ENCODE measurements at places on chromosomes 4 and X. TPM values are rescaled to one million over a fixed set of nuclear protein-coding genes. Genes with fewer than 3 reads are reported as not detected.

The MAGEE1 gene
- 3.9 TPM for total RNA-seq

DNA sequence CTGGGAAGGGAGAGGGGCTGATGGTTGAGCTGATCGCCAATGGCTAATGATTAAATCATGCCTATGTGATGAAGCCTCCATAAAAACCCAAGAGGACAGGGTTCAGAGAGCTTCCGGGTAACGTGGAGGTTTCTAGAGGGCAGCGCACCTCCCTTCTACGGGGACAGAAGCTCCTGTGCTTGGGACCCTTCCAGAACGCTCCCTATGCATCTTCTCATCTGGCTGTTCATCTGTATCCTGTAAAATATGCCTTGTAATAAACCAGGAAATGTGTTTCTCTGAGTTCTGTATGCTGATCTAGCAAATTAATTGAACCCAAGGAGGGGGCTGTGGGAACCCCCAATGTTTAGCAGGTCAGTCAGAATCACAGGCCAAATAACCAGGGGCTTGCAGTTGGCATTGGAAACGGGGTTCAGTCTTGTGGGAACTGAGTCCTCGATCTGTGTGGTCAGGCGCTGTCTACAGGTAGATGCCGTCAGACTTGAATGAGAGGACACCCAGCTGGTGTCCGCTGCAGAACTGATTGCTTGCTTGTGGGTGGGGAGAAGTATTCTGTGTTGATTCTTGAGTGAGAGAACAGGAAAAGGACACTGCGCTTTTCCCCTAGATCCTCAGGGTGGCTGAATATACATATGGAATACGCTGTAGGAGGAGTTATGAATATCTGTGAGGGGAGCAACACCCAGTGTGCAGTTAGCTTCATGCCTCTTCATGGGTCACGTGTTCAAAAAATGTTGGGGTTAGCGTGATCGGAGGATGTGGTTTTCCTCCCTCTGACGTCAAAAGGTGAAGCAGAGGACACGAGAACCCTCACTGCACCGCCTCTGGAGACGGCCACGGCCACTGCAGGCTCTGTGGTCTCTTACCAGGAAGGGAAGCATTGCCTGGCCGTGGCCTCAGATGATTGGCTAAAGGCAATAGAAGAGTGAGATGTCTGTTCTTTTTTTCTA lies 29.2 kb downstream of the HTT-AS start:
- DNase-seq: peak; percentile 51

DNA sequence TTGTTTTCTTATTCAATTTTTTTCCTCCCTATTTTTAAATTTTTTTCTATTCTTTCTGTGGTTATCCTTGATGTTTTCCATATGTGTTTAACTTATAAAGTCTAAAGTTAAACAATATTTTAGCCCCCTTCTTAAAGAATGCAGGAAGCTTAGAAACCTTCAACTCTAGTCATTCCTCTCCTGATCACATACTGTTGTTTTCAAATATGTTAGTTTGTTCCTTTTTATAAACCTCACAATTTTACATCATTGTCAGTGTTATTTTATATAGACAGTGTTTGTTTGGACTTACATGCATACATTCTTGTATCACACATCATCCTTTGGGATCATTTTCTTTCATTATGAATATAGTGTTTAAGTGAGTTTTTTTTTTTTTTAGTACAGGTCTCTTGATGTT lies 31.6 kb downstream of the KANTR start:
- no peak for DNase-seq

DNA sequence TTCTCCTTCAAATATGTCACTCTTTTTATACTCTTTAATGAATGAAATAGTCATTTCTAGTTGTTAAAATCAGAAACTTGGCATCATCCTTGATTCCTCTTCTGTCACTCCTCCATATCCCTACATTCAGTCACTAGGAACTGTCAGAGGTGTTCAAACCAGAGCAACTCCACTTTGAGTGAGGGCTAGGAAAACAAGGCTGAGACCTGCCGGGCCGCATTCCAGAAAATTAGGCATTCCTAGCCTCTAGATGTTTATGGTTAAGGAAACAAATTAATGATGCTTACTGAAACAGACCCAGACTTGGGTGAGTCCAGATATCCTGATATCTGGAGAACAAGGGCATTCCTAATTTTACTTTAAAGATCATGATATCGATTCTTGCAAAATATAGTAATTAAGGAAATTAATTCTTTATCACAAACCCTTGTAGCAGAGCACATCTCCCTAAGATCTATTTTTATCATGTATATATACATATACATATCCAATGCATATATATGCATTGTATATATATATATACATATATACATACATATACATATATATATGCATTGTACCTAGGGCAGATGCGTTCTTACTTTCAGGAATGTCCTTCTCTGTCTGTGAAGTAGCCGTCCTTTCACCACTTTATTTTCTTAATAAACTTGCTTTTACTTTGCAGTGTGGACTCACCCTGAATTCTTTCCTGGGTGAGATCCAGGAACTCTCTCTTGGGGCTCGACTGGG lies 98.4 kb upstream of the GC start:
- DNase-seq: no peak

GRCh38 chr4:163606896-163607691 lies 112.6 kb downstream of the TMA16 start:
- DNase-seq: peak; percentile 13

DNA sequence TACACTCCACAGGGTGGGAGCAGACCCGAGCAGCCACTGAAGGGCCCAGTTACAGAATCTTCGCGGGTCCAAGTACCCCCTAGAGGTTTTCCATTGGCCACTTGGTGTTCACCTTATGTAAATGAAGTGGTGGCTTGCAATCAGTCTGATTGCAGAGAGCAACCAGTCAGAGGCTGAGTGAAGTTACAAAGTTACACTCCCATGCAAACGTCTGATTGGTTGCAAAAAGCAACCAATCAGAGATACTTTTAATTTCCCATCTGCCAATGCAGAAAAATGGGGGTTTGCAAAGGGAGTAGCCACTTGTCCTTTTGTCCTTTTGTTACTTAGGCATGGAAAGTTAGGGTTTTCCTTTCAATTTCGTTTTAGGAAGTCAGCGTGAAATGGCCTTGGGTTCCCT lies 27.0 kb upstream of the NKAP start:
- no peak for DNase-seq

The PABPC1L2A gene
- total RNA-seq: 0.38 TPM

The FAM184B gene
- 0.54 TPM for total RNA-seq

GRCh38 chr4:5793514-5793913 lies 82.5 kb downstream of the EVC start:
- no peak for DNase-seq

GRCh38 chr4:8782135-8782534 lies 89.5 kb downstream of the HMX1 start:
- DNase-seq: no peak

The ADH1B gene
- not detected for total RNA-seq

The GNRHR gene
- total RNA-seq: not detected

GRCh38 chr4:97359826-97360225 lies 783.5 kb downstream of the STPG2 start:
- DNase-seq: no peak

DNA sequence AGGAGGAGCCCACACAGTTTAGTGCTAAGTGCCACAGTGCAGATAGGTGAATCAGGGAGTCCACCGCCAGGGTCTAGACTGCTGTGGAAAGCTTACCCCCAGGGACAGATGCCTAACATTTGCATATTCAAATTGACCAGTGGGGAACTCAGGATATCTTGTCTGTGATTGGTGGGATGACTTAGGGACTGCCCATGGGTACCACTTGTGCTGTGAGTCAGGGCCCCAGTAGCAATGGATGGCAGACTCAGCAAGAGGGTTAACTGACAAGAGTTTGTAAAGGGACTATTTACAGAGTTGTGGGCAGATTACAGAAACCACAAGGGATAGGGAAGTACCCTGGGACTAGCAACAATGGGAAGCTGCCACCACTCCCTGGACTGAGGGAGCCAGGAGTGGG lies 282.1 kb downstream of the BCOR start:
- DNase-seq: peak; percentile 13

DNA sequence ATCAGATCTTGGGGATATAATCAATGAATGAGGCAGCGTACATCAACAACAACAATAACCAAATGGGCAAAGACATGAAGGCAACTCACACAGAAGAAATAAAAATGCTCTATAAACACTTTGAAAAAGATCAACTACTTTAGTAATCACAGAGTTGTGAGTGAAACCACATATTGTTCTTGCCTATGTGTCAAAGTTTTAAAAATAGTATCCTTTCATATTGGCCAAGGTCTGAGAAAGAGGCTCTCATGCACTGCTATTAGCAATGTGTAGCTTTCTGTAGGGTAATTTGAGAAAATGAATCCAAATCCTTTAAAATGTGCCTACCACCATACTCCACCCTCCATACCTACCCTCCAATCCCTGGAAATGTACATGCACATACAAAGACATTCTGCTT lies 25.0 kb downstream of the COQ2 start:
- no peak for DNase-seq

The GRID2 gene
- 0.07 TPM for total RNA-seq

The TEC gene
- 0.91 TPM for total RNA-seq

GRCh38 chr4:10171055-10171454 lies 54.5 kb upstream of the WDR1 start:
- no peak for DNase-seq

GRCh38 chr4:99629962-99630554 lies 27.6 kb downstream of the C4orf54 start:
- DNase-seq: no peak

DNA sequence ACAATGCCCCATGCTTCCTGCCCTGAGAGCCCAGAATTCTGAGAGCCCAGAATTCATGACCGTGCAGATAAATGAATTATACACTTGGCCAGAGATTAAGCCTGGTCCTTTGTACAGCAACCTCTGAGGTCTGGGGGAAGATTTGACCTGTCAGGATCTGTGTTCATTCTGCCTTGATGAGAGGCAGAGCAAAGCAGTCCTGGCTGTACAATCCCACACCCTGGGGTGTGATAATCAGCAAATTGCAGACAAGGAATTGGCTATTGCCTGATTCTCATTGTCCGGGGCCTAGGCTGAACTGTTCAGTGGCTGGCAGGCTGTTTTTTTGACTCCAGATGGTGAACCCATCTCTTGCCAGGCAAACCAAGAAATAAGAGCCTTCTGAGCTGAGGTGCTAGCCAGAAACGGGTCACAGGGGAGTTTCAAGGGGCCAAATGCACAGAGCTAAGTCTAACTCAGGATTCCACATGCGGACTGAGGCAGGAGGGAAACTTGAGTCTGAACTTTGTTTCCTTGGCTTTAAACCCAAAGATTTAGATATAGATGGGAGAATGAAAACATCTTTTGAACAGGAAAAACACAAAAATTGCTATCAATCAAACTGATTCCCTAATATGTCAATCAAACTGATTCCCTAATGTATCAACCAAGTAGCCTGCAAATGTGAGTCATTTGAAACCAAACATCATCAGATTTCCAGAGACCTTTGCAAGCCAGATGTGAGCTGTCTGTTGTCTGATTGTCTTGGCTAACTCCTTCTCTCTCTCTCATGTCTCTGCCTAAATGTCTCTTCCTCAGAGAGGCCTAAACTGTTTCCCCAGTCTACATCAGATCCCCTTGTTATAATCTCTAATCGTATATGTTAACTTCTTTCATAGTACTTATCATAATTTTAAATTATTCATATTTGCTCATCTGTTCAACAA lies 159.3 kb downstream of the ATG4A start:
- DNase-seq: no peak

GRCh38 chrX:85052636-85053343 lies 49.1 kb downstream of the APOOL start:
- peak; percentile 77 for DNase-seq

DNA sequence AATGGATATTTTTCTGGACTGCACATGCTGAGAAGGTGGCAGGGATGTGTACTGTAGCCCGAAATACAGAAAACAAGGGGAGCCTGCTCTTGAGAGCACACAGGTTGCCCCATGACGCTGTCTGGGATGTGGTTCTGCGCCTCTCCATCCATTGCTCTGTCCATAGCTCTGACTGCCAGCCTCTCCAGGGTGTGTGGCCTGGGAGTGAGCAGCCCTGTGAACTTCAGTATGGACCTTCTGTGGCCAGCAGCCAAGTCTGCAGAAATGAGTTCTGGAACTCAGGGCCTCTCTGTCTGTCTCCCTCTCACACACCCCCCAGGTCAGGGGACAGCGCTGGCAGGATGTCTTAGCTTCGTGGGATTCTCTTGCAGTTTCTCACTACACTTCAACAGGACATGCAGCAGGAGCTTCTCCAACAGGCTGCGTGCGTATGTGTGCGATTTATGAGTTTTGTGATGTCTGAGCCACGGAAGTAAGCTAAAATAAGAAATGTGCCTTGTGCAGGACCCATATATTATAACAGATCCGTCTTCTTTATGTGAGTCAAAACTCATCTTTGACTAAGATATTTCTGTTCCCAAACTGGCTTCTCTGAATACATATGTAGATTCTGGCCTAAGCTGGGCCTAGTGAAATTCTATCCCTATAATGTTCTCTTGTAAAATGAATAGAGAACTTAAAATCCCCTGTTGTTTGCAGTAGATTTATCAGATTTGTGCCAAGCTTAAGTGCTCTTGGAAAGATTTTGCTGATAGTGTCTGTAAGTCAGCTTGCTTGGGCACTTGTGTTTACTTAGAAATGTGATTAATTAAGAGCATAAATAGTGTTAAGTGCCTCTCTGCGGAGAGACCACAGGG lies 40.0 kb downstream of the PROM1 start:
- no peak for DNase-seq

DNA sequence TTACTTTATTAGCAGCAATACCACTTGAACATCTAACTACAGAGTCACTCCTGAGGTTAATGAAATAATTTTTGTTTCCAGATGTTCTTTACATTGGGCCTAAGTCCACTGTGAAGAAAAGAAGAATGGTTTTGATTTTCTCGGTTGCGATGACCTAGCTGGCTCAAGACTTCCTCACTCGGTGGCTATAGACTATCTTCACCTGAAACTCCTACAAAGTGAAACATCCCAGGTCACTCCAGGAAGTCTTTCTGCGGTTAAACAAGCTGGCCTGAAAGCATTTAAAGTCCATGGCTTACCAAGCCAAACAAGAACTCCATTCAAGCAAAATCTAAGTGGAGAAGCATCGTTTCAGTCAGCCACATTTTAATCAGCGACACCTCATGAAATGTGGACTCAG lies 13.7 kb upstream of the SORBS2 start:
- DNase-seq: no peak

The TRPC5OS gene
- not detected for total RNA-seq

GRCh38 chrX:74521961-74522751 lies 92.3 kb downstream of the RLIM start:
- DNase-seq: peak; percentile 62

DNA sequence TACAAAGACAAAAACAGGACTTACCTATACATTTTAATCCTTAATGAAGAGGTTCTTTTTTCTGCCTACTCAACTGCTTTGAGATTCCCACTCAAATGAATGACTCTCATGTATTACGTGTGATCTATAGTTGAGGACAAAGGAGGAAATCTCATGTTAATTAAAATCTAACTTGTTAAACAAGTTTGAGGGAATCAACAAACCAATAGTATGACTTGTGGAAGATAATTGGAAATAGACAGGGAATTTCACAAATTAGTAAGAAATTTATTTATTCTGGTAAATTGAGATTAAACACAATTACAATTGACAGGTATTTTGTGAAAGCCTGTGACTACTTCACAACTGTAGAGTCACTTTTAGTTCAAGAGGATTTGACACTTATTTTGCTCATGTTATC lies at the start of gene TMPRSS11D:
Gene TMPRSS11D (minus strand): TSS at position 101 of the 400 bp plus-strand sequence. CDS start 69 bp downstream, at position 32.
- DNase-seq: no peak

Data from astrocyte (in vitro differentiated cells and primary cell).